ENCODE measurements at places on chromosomes 5 and 9.

- peak; percentile 50 for DNase-seq
Observed at GRCh38 chr5:128212191-128212806, 128.7 kb downstream of the SLC12A2 start.

GRCh38 chr5:168877132-168877892 lies 298.1 kb upstream of the PANK3 start:
- no peak for DNase-seq

GRCh38 chr9:127965953-127966352 lies 14.8 kb downstream of the EEIG1 start:
- DNase-seq: no peak

DNA sequence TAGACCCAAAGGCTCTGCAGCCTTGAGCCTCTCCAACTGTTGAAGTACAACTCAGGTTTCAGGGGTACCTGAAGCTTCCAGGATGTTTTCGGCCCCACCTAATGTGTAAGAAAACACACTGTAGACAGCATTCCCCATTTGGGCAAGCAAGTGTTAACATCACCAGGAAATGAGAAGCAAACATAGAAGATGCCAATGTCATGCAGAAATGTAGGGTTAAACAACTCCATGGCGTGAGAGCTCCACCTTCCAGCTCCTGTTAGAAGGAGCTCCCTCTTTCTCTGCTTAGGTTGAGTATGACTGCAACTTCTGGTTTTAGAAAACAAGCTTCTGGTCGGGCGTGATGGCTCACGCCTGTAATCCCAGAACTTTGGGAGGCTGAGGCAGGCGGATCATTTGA lies 31.0 kb upstream of the DENND1A start:
- DNase-seq: no peak

DNA sequence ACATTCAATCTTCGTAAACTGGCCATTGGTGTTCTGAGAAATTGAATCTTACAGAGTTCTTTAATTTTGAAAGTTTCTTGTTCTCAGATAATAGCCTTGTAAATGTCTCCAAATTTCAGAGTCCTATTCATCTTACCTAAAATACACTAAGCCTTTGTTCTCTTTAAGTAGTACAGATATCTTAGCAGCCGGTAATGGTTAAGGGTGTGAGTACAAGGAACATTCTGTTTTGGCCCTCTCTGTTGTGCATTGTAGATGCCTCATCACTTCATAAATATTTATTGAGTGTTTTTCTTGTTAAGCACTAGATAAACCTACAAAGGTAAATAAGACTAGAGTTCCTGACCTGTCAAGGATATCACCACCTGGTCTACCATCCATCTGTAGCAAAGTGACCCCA lies 35.2 kb downstream of the ZCCHC7 start:
- DNase-seq: no peak

DNA sequence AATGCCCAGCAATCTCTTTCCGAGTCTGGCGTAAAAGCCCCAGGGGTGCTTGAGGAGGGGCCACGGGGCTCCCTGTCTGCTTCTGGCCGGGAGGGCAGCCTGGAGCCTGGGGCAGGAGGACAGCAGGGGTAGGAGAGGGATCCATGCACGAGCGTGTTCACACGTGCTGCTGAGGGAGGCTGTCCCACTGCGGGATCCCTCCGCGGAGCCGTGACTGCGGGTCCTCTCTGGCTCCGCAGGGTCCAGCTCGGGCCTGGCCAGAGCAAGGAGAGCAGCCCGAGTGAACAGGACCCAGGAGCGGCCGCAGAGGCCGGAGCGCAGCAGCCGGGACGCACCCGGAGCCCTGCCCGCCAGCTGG lies 78.4 kb downstream of the ZNF354C start:
- DNase-seq: no peak

GRCh38 chr9:137158625-137159024 lies 11.2 kb downstream of the LRRC26 start:
- no peak for DNase-seq

DNA sequence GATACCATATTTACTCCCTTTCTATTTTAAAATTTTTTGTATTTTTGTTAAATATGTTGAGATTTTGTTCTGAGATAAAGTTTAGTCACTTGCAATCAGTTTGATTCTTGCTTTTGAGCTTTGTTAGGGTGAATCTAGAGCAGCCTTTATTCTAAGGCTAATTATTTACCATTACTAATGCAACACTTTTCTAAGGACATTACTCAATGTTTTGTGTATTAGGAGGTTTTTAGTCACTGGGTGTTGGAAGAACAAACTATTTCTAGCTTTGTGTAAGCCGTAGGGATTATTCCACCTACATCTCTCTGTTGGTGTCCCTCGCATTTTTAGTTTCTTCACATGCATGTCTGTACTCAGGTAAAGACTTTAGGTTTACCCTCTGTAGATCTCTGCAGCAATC lies 379.5 kb upstream of the CD180 start:
- DNase-seq: peak; percentile 78

- DNase-seq: no peak
Observed at GRCh38 chr5:133668458-133668857, 56.1 kb upstream of the FSTL4 start.

- no peak for DNase-seq
Observed at GRCh38 chr5:172717481-172718195, 53.4 kb downstream of the DUSP1 start.

- DNase-seq: no peak
Observed at GRCh38 chr5:101608322-101608721, 687.8 kb downstream of the SLCO4C1 start.

- no peak for DNase-seq
Observed at GRCh38 chr9:130027533-130028365, 15.2 kb downstream of the FNBP1 start.

DNA sequence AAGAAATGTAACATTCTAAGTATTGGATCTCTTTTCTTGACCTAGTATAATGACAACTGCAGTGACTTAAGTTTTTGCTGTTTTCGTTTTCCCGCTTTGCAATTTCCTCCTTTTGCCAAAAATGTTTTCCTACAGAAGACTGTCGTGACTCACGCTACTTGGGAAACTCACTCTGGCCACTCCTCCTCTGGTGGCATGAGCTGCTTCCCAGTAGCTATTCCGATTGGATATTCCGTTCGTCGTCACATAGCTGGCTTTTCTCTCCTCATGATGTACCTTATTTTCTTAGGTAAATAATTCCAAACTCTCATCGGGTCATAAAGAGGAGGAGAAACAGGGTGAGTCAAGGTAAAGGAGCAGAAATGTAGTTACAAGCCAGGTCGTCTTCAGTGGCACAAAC lies 64.9 kb downstream of the GOLPH3 start:
- DNase-seq: no peak

- DNase-seq: no peak
Observed at GRCh38 chr9:135239100-135239768, 151.8 kb downstream of the OLFM1 start.
